CD4-positive, alpha-beta T cell (primary cell): ENCODE measurements at places on chromosomes 13 and 19. TPM values are rescaled to one million over a fixed set of nuclear protein-coding genes. Genes with fewer than 3 reads are reported as not detected.

GRCh38 chr19:30202060-30202600, 170.1 kb upstream of the ZNF536 start:
- H3K4me3 ChIP-seq, result no peak overlapping the region
- DNase-seq, result no peak
- H3K4me1 ChIP-seq, result no peaks in the 10 kb centered on the region
- H3K27me3 ChIP-seq, result no peaks in the 10 kb centered on the region
- no peaks in the 10 kb centered on the region for H3K36me3 ChIP-seq
- H3K27ac ChIP-seq, result no peak overlapping the region

The CATSPERD gene
- total RNA-seq, result not detected

The STK24 gene
- 82.3 TPM for total RNA-seq

GRCh38 chr19:39104186-39104596, 20.0 kb downstream of the ACP7 start:
- H3K36me3 ChIP-seq, result no peaks in the 10 kb centered on the region
- no peak overlapping the region for H3K4me3 ChIP-seq
- H3K4me1 ChIP-seq, result no peaks in the 10 kb centered on the region
- peaks cover 4% of the 10 kb centered on the region for H3K27me3 ChIP-seq

- H3K4me1 ChIP-seq, result peaks cover 22% of the 10 kb centered on the region
- H3K27ac ChIP-seq, result no peak overlapping the region
- H3K27me3 ChIP-seq, result no peaks in the 10 kb centered on the region
Observed at GRCh38 chr19:49125025-49125731, 5.8 kb downstream of the PPFIA3 start.

DNA sequence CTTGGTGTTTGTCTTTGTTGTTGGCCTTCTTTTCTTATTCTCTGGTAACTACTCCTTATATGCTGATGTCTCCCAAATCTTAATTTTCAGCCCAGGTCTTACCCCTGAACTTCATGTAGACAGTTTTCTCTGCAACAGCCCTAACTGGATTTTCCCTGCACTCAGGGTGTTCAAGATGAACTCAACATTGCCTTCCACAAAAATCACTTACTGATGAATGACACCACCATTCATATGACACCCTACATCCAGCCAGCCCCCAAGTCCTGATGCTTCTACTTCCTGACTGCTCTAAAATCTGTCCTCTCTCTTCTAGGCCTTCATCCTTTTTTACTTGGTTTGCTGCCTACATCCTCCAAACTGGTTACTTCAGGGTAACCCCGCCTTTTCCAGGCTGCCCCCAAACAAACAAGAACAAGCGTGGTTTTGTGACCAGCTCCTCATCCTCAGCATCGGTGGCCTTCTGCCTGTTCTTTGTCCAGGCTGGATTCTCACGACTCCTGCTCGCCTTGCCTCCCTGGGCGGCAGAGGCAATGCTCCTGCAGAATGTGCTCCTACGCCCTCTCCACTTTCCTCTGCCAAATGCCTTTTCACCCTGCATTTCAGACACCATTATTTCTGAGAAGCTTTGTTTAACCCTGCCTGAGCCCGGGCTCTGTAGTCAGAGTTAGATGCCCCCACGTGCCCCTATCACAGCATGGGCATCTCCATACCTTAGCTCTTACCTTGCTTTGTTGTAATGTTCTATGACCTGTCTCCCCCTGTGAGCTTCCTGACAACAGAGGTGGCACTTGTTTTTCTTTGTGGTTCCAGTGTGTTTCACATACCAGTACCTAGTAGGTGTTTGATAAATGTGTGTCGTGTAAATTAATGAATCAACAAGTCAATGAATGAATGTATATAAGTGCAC, 61.8 kb downstream of the WDFY2 start:
- H3K4me1 ChIP-seq, result peaks cover 44% of the 10 kb centered on the region
- H3K4me3 ChIP-seq, result peak overlapping the region; percentile 12
- DNase-seq, result peak; percentile 16
- no peaks in the 10 kb centered on the region for H3K36me3 ChIP-seq
- H3K27me3 ChIP-seq, result no peaks in the 10 kb centered on the region

The SLITRK5 gene
- total RNA-seq, result under 0.01 TPM

GRCh38 chr19:49654581-49654980, 11.1 kb downstream of the IRF3 start:
- no peaks in the 10 kb centered on the region for H3K27me3 ChIP-seq
- peaks cover 83% of the 10 kb centered on the region for H3K36me3 ChIP-seq
- H3K4me3 ChIP-seq, result no peak overlapping the region
- DNase-seq, result no peak
- H3K4me1 ChIP-seq, result peaks cover 14% of the 10 kb centered on the region

- H3K36me3 ChIP-seq, result no peaks in the 10 kb centered on the region
- no peak overlapping the region for H3K4me3 ChIP-seq
- H3K27ac ChIP-seq, result no peak overlapping the region
- H3K27me3 ChIP-seq, result peaks cover 58% of the 10 kb centered on the region
Observed at GRCh38 chr13:112072534-112073244, 5.7 kb downstream of the SOX1 start.

DNA sequence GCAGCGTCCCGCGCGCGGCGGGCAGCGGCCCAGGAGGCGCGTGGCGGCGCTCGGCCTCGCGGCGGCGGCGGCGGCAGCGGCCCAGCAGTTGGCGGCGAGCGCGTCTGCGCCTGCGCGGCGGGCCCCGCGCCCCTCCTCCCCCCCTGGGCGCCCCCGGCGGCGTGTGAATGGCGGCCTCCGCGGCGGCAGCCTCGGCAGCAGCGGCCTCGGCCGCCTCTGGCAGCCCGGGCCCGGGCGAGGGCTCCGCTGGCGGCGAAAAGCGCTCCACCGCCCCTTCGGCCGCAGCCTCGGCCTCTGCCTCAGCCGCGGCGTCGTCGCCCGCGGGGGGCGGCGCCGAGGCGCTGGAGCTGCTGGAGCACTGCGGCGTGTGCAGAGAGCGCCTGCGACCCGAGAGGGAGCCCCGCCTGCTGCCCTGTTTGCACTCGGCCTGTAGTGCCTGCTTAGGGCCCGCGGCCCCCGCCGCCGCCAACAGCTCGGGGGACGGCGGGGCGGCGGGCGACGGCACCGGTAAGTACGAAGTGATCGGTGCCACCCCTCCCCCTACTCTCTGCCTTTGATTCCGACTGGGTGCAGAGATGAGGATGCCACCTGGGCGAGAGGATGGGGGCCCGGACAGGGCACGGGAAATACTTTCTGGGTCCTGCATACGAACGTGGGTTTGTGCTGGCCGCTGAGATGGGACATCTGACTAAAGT, 874 bp downstream of the TRIM28 start:
- peak overlapping the region; percentile 56 for H3K27ac ChIP-seq
- peaks cover 42% of the 10 kb centered on the region for H3K4me1 ChIP-seq
- H3K27me3 ChIP-seq, result no peaks in the 10 kb centered on the region
- DNase-seq, result peak; percentile 68
- H3K36me3 ChIP-seq, result peaks cover 44% of the 10 kb centered on the region
- H3K4me3 ChIP-seq, result peak overlapping the region; percentile 70

GRCh38 chr13:83340170-83340569, 542.1 kb downstream of the SLITRK1 start:
- no peak overlapping the region for H3K4me3 ChIP-seq
- H3K27me3 ChIP-seq, result no peaks in the 10 kb centered on the region
- H3K4me1 ChIP-seq, result no peaks in the 10 kb centered on the region
- DNase-seq, result no peak
- H3K27ac ChIP-seq, result no peak overlapping the region

DNA sequence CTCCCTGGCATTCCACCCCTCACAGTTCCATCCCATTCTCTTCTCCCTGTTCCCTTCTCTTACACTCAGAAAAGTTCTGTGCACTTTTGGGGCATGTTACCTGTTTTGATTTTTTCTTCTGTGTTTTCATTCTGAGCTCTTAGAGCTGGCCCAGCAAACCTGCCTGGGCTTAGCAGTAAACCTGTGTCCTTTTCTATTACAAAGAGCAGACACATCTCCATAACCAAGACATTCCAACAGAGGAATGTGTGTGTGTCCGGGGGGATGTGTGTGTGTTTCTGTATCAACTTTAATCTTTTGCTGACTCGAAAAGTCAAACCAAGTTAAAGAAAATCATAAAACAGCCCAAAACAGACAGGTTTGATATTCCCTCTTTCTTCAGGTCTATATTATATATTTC, 49.1 kb upstream of the SOX21 start:
- no peak overlapping the region for H3K4me3 ChIP-seq
- DNase-seq, result no peak
- H3K27ac ChIP-seq, result no peak overlapping the region
- H3K4me1 ChIP-seq, result no peaks in the 10 kb centered on the region
- H3K36me3 ChIP-seq, result no peaks in the 10 kb centered on the region

- H3K27ac ChIP-seq, result no peak overlapping the region
- H3K27me3 ChIP-seq, result no peaks in the 10 kb centered on the region
- DNase-seq, result no peak
- H3K4me1 ChIP-seq, result no peaks in the 10 kb centered on the region
- no peaks in the 10 kb centered on the region for H3K36me3 ChIP-seq
Observed at GRCh38 chr13:67844574-67844973, 614.4 kb upstream of the PCDH9 start.

- DNase-seq, result no peak
- H3K4me1 ChIP-seq, result no peaks in the 10 kb centered on the region
- H3K4me3 ChIP-seq, result no peak overlapping the region
Observed at GRCh38 chr19:1533510-1534150, 9.8 kb downstream of the PLK5 start.

DNA sequence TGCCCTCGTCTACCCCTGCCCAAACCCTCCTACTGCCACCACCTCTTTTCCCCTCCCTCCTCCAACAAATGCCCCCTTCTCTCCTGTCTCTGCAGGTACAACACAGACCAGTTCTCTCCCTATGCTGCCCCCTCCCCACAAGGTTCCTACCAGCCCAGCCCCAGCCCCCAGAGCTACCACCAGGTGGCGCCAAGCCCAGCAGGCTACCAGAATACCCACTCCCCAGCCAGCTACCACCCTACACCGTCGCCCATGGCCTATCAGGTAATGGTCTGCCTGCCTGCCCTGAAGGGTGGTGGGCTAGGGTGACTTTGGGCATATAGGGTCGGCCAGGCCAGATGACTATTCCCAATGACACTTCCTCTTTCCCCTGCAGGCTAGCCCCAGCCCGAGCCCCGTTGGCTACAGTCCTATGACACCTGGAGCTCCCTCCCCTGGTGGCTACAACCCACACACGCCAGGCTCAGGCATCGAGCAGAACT, 6.5 kb upstream of the TIMM50 start:
- DNase-seq, result peak; percentile 65
- no peaks in the 10 kb centered on the region for H3K27me3 ChIP-seq
- no peak overlapping the region for H3K27ac ChIP-seq
- H3K4me3 ChIP-seq, result no peak overlapping the region
- H3K4me1 ChIP-seq, result no peaks in the 10 kb centered on the region

The FFAR2 gene
- total RNA-seq, result 0.41 TPM

- H3K27ac ChIP-seq, result no peak overlapping the region
- no peak overlapping the region for H3K4me3 ChIP-seq
- H3K27me3 ChIP-seq, result peaks cover 3% of the 10 kb centered on the region
Observed at GRCh38 chr13:97967948-97968347, 14.5 kb downstream of the IPO5 start.
